Activated naive CD8-positive, alpha-beta T cell treated with anti-CD3 and anti-CD28 coated beads, Interleukin-2, amount 50 U/mL, for 24 hours (primary cell): ENCODE measurements at places on chromosomes 6 and 20.

DNA sequence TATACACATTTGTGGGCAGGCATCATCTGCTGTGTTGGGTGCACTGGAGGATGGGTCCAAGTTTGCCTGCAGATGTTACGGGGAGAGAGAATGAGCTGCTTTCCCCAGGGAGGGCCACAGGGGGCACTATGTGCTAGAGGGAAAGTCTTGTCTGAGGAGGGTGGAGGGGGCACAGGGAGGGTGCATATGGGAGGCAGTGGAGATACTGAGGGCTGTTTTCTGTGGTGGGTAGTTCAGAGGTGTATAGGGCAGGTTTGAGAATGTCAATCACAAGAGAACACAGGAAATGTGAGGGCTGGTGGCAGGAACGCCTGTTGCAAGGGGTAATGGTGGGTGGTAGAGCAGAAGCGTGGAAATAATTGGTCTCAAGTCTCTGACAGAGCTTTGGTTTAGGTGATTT lies 7.7 kb upstream of the PTPRA start:
- DNase-seq: peak; percentile 77

DNA sequence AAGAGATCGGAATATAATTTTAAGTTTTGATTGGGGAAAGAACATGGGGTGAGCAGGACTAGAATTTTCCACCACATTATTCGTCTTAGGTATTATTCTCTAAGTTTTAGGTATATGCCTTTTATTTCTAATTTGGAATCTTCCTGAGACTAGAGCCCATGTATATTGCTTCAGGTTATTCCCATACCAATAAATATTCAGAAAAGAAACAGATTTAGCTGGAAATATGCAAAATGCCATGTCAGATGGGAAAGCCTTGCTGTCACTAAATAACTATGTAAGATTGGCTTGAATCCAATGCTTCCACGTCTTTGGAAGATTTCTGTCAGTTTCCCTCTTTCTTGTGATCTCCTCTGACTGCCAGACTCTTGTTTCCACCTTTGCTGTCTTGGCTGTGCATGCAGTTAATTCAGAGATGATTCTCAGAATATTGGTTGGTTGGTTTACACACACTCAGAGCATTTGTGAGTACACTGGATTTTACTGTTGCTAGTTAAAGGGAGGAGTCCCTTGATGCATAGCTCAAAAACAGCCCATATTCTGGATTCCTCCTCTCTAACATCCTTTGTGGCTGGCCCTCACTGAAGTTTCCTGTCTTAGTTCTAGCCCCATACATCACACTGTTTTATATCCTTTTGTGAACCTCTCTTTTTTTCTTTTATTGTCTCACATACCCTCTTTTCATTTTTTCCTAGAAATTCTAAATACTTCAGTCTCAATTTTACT lies 64.3 kb downstream of the GRM1 start:
- DNase-seq: no peak

DNA sequence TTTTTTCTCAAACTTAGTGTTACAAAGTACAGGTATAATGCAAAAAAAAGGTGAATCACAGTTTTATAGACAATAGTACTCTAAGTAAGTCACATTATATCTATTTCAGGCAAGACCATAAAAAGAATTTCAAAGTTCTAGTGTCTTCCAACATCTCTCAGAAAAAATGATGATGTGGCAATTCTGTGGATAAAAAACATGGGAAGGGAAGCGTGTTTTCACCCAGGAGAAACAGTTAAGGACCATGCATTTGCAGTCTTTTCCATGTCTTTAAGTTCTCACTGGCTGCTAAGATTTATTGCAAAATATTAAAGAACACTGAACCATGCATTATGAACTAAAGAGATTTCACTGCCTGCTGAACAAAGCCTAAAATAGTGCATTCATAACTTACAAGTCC lies 1.8 kb downstream of the SSR1 start:
- DNase-seq: no peak

DNA sequence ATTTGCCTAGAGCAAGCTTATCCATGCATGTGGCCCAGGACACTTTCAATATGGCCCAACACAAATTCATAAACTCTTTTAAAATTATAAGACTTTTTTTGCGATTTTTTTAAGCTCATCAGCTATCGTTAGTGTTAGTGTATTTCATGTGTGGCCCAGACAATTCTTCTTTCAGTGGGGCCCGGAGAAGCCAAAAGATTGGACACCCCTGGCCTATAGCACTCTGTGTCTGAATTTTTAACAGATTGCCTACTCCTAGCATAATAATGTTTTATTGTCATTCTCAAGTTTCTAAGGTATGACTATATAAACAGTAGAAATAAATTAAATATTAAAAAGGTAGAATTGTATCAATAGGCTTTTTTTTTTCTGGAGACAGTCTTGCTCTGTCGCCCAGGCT lies 48.6 kb upstream of the LOC128125822 start:
- DNase-seq: no peak

DNA sequence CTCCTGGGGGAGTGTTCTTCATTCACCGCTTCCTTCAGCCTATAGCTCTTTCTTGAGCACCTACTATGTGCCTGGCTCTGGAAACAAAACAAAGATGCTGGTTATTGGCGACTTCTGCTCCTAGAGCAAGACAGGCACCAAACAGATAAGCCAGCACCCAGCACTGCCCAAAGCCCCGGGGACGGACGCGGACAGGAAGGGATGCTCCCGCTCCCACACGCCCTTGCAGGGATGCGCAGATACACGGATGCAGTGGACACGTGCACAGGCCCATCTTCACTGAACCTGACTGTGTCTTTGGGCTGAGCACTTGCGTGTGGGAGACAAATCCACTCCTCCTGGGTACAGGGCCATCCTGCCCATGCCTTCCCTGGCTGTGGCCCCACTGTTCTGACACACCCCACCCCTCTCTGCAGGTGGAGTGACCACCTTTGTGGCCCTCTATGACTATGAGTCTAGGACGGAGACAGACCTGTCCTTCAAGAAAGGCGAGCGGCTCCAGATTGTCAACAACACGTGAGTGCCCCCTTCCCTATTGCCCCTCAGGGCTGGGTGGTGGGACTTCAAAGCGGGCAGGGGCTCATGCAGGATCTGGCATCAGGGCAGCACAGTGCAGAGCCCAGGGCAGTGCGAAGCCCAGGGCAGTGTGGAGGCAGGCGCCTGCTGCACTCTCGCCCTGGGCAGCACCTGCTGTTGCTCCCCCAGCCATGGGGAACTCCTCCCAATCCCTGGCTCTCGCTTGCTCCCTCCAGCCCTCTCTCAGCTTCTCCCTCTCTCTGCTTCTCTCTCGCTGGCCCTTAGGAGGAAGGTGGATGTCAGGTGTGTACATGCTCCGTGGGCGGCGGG lies 39.9 kb downstream of the SRC start:
- no peak for DNase-seq

- DNase-seq: no peak
These were observed 63.8 kb upstream of the UST start for GRCh38 chr6:148682990-148683389.

DNA sequence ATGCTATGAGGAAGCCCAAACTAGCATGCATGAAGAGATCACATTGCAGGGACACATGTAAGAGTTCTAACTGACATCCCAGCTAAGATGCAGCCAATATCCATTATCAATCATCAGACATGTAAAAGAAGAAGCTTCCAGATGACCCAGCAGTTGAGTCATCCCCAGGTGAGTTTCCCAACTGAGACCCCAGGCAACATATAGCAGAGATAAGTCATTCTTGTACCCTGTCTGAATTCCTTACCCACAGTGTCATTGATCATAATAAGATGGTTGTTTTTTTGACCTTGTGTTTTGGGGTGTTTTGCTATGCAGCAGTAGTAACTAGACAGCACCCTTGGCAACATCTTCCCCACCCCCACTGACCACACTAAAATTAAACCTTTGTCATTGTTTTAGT lies 18.9 kb downstream of the SIRPD start:
- DNase-seq: no peak

GRCh38 chr20:59561614-59562277 lies 42.6 kb upstream of the PHACTR3 start:
- no peak for DNase-seq

DNA sequence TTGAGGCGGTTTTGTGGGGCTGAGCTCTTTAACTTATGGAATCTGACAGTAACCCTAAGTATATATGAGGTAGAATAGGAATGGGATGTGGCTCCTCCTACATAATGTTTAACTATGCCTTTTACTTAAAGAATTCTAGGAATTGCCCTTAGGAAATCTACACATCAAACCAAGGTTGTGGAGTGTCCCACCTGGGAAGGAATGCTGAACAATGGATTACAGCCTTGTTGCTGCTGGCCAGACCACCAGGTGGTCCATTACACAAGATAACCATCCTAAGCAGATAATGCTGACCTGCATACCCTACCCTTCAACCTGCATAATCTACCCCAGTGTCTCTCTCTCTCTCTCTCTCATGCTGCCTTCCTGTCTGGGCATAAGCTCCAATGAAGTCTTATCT lies 35.0 kb upstream of the SLC22A16 start:
- no peak for DNase-seq

DNA sequence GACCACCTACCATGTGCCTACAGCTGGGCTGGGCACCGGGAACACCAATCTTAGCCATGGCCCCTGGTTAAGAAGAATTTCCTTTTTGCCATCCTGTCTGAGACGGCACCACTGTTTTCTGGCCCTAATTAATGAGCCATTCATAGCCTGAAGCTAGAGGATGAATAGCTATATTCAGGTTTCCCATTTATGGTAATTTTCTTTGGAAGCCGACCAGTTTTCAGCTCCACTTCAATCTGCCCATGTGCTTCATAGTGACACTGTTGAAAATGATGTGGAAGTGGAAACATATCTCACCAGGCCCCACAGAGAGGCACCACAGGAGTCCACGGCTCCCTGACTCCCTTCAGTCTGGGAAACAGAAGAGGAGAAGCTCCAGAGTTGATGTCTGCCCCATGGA lies 22.6 kb upstream of the ULBP3 start:
- no peak for DNase-seq

DNA sequence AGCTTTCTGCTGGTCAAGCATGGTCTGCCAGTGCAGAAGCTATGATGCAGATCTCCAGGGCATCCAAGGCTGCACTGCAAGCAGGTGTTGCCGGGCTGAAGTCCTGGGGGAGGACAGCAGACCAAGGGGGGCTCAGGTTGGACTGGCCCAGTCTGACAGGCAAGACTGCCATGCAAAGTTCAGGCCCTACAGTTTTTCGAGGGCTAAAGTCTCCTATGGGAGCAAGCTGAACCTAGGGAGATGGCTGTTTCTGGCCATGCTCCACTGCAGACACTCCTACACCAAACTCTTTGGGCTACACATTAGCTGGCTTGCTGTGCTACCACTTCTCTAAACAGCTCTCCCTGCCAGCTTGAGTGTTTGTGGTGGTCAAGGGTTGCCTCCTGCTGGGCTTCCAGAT lies 130.0 kb upstream of the SYNCRIP start:
- DNase-seq: no peak
